ENCODE measurements at places on chromosomes 5 and 9.

DNA sequence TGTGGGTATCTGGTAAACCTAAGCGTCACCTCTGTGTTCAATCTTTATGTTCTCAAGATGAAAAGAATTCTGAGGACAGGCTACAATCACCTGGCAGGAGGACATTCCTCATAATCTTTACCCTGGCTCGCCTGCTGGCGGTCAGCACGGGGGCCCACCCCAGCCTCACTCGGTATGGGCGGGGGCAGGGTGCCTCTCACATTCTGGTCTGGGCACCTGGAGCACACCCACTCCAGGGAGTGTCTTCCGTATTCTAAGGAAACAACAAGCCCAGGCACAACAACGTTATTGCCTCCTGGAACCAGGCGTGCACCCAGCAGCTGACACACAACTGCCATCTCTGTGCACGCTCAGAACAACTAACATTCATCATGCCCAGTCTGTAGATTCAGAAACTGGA lies 179.8 kb downstream of the ROR2 start:
- no peak for DNase-seq

DNA sequence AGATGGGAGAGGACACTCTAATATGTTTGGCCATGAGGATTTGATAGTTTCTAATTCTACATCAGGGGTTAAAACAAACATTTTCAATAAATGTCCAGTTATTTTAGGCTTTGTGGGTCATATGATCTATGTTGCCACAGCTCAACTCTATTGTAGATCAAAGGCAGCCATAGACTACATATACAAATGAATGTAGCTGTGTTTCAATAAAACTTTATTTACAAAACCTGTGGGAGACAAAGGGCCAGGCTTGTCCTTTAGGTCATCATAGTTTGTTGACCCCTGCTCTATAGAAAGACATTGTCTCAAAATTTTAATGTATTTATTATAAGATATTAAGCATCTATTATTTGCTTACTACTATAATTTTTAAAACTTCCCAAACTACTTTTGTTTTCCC lies 325.4 kb upstream of the MEF2C start:
- DNase-seq: no peak

GRCh38 chr5:145975361-145976066 lies 39.1 kb downstream of the SH3RF2 start:
- no peak for DNase-seq

GRCh38 chr5:122463221-122463620 lies 151.2 kb downstream of the SNCAIP start:
- no peak for DNase-seq

DNA sequence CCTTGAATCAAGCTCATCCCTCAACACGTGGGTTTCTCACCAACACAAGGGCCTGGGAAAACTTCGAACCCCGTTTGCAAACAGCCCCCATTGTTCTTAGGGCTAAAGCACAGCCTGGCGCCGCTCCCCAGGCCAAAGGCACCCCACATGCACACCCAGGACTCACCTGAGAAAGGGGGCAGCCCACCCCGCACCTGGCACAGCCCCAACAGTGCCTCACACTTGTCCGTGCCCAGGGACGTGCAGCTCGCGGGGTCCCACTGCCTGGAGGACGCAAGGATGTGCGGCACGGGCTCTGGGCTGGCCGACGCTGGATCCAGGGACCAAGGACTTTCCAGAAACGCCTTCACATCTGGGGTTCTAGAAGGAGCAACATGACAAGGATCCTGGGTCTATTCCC lies 2.8 kb downstream of the SOHLH1 start:
- DNase-seq: no peak

- DNase-seq: no peak
These were observed 45.4 kb downstream of the ZNF618 start for GRCh38 chr9:113921396-113921925.

DNA sequence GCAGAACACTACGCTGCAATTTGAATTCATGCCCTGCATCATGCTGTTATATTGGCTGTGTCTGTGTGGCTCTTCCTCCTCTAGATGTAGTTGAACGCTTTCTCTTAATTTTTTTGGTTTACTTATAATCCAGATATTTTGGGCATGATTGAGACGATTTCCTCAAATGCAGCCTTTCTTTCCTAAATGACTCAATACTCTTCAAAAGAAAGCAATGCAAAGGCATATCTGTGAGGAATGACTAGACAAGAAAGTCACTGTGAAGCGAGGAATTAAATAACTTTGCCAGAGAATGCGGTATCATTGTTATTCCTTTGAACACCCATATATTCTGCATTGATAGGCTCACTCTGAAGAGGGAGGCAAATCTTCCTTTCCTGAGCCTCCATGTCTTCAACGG lies 152.8 kb downstream of the YIPF5 start:
- no peak for DNase-seq

DNA sequence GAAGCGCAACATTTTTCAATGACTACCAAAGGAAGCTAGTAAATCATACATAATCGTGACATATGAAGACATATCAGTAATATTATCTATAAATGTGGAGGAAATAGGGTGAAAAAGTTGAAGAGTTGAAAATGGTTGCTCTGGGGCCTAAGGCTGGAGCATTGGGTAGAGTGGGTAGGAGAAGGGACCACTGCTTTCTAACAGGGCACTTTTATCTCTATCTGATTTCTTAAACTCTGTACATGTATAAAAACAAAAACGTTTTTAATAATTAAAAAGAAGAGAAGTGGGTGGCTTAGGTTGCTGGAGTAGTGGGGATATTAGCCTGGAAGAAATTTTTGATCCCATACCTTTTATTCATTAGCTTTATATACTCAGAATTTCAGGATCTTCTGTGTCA lies 44.2 kb upstream of the ITGA1 start:
- DNase-seq: no peak
